ENCODE measurements at places on chromosomes 5 and 9. TPM values are rescaled to one million over a fixed set of nuclear protein-coding genes. Genes with fewer than 3 reads are reported as not detected.

DNA sequence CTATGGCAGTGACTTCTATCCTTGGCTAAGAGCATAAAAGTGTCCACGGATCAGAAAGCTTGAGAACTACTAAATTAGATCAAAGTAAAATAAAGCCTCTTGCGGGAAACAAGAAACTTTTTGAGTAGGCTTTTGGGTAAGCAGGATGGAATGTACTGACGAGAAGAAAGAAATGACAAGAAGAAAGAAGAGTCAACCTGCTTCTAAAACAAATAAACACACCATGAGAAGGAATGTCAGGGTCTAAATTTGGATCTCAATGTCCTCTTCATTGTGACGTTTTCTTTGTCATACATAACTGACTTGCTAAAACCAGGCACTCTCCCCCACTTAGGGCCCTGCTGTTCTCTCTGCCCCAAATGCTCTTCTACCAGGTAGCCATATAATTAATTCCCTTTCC is 290.1 kb upstream of the PTGER4 start:
- DNase-seq, result no peak

- peak; percentile 62 for DNase-seq
Measured at GRCh38 chr5:171342362-171343111, 33.5 kb downstream of the TLX3 start.

Gene FAT2
- total RNA-seq, result 3.2 TPM

DNA sequence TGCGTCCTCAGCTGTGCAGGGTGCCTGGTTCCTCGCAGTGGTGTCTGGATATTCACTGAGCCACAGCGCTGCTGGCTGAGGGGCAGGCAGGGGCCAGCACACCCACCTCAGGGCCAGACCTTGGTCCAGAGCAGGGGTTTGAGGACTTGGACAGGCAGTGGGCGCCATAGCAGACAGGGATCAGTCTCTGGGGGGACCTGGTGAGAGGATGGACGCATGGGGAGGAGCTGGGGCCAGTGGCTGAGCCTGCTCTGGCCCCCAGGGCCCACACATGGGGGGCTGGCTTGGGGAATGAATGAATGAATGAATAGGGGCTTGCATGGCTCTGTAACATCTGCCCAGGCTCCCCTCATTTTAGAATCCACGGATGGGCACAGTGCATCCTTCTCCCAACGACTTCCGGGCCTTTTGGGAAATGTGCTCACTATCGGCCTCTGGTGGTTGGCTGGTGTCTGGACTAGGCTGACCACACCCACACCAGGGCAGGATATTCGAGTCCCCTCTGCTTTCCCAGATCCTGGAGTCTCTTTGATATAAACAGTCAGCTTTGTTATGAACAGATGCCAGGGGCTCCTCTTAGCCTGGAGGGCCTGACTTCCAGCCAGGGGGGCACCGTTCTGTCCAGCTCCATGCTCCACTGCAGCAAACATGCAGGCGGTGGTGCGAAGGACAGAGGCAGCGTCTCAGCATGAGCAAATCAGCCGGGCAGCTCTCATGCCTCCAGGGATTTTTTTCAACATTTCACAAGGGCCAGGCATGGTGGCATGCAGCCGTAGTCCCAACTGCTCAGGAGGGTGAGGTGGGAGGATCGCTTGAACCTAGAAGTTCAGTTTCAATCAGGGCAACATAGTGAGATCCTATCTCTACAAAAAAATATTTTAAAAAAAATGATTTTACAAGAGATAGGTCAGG is 62.6 kb downstream of the NEK6 start:
- no peak for DNase-seq

DNA sequence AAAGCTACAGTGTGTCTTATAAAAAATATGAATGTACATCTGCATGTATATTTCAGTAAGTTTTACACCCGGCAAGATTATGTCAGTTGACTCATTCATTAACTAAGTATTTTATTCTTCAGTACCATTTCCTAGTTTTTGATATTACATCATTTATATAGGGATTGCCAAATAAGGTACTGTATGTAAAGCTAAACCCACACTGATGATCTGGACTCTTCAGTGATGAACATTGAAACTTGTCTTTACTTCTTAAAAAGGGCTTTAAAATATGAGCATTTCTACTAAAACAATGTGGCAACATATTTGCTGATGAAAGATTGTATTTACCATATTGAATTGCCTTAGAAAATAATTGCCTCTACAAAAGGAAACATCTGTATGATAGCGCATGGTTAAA is 151.8 kb upstream of the TLX3 start:
- no peak for DNase-seq

Gene TSSK1B
- total RNA-seq, result 0.06 TPM

Gene WHRN
- 8.9 TPM for total RNA-seq

GRCh38 chr5:155189476-155189875 is 175.9 kb downstream of the KIF4B start:
- no peak for DNase-seq

Data from spinal cord (tissue), 10 donors.